Motor neuron (in vitro differentiated cells): ENCODE measurements at places on chromosomes 11 and 22. TPM values are rescaled to one million over a fixed set of nuclear protein-coding genes. Genes with fewer than 3 reads are reported as not detected.

DNA sequence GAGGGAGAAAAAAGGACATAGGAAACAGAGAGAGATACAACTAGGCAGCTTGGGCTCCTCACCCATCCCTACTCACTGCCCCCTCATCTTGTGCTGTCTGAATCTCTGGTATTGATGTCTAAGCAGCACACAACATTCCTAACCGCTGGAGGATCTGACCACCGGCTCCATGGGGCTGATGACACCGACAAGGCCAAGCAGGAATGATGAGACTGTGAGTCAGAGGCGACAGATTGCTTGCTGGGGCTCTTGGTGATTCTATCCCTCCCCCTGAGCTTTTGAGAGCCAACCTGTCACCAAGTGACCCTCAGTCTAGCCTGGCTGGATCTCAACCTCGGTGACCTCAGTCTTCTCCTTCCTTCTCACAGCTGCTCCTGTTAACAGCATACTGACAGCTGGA lies 13.8 kb downstream of the PAMR1 start:
- ATAC-seq: peak; percentile 92

DNA sequence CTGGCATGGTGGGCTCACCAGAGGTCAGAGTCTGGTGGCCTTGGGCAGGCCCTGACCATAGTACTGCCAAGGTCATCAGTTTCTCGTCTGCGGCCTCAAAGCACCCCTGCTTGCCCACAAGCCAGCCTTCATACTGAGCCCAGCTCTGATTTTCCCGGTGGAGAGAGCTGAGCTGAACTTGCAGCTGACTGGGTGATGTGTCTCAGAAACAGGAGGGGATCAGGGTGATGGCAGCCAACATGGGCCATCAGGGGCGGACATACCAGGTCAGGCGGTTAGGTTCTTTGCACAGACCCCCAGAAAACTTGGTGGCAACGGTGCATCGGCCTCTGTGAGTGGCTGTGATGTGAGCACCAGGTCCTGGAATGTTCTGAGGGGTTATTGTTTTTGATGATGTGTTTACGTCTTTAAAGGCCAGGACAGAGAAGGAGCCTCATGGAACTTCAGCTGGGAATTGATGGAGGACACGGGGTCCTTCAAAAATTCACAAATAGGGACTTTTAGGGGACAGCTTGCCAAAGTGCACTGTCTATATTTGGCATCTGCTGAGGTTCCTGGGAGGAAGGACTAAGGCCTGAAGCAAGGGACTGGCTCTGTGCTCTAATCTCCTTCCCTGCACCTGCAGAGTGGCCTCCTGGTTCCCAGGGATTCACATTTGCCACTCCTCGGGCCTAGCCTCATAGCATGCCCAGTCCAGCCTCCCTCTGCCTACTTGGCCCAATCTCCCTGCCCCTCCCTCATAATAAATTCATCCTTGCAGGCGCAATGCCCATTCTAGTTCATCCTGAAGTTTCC lies 131.2 kb downstream of the OSBP2 start:
- ATAC-seq: no peak

GRCh38 chr22:43434928-43435311 lies 23.1 kb downstream of the MPPED1 start:
- no peak for ATAC-seq

DNA sequence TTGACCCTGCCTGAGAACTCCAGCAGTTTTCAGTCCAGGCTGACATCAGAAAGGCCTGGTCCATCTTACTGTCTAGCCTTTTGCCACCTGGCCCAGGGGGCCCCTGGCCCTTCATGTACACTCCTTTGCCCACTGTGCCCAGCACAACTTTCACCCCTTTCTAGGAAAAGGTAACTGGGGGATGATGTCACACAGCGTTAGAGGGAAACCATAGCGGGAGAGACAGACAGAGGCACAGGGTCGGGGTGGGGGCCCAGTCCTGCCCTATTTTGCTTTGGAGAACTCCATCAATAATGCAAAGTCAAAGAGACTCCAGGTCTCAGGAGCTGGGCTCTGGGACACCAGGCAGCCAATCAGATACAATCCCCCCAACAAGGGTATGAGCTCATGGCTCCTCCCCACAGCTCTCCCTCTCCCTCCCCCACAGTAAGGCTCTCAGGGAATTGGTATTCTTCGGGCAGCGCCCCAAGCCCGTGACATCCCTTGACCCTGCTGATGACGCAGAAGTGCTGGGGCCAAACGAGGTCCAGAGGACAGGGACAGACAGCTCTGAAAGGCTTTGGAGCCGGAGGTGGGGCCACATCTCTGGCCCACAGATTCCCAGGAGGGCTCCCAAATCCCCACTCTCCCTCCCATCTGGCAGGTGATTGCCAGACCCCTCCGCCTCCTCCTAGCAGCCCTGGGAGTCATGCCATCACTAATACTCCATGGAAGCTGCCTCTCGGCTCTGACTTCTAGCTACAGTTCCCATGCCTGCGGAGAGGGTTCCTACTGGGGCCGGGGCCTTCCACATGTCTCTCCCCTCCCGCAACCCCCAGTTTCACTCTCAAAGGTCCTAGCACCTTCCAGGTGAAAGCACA lies 5.9 kb downstream of the USP2 start:
- ATAC-seq: peak; percentile 53

SAA2 gene
- total RNA-seq: 0.38 TPM in 1 of 2 replicates, not detected in the other

GRCh38 chr11:110050201-110050506 lies 43.0 kb upstream of the ZC3H12C start:
- no peak for ATAC-seq

GRCh38 chr11:116333001-116333535 lies 439.7 kb downstream of the BUD13 start:
- no peak for ATAC-seq

WBP2NL gene
- total RNA-seq: 0.37 TPM in 1 of 2 replicates, not detected in the other

DNA sequence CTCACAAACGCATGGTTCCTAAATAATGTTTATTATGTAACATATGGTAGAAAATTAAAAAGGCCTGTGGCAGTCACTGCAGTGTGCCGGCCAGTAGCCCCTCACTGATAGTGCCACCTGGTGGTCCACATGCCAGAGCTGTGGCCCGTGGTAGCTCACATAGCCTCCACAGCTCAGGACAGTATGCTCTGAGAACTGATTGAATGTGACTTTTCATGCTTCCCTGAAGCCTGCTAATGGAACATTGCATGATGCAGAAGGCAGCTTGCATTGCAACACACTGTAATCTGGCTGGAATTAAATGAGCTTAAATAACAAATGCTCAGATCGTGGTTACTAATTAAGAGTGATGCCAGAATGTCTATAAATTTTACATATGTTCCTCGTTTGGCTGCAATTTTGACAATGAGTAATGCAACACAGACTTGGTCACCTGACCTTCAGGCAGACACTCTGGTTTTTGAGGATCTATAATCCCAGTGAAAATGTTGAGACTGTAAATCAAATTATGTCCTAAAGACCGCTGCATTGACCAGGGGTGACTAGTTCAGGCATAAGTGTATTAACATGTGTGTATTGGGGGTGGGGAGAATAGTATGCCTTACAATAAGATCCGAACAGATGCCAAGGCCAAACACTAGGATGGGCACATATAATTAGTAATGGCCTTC lies 566.4 kb downstream of the METTL15 start:
- peak; percentile 93 for ATAC-seq

DNA sequence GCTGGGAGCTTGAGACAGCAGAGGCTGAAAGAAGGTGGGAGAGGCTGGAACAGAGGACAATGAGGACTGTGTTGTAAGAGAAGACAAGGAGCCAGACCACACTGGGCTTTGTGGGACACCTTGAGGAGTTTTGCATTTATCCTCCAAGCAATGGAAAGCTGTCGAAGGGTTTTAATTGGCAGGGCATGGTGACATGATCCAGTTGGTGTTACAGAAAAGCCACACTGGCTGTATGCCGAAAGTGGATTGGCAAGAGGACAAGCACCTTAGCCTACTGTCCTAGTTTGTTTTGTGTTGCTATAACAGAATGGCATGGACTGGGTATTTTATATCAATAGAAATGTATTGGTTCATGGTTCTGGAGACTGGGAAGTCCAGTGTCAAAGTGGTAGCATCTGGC lies 14.0 kb upstream of the APLNR start:
- no peak for ATAC-seq

OR5A1 gene
- 0.10 and 0.48 TPM in 2 replicates for total RNA-seq

DNA sequence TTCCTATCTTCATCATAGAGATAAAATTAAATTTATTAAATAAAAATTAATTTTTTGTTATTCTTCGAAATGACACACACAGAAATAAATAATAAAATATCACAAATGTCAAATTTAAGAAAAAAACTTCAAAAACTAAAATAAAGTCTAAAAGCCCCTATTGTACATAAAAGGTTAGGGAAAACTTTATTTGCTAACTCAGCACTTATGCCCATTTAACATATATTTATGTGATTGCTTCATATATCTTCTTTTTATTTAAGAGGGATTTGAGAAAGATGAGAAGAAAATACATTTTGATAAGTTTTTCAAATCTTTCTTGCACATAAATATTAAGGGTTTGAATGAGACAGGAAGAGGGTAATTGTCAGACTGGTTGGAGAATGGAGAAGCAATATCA lies 2350.4 kb upstream of the RAG2 start:
- no peak for ATAC-seq

EHF gene
- 67.4 and 69.5 TPM in 2 replicates for total RNA-seq

DNA sequence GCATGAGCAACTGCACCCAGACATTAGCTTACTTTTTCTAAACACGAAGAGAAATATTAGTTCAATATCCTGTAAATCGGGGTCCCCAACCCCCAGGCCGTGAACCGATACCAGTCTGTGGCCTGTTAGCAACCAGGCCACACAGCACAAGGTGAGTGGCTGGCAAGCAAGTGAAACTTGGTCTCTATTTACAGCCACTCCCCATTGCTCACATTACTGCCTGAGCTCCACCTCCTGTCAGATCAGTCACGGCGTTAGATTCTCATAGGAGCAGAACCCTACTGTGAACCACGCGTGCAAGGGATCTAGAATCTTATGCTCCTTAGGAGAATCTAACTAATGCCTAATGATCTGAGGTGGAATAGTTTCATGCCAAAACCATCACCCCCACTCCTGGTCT lies 27.8 kb upstream of the DEPDC7 start:
- no peak for ATAC-seq

DNA sequence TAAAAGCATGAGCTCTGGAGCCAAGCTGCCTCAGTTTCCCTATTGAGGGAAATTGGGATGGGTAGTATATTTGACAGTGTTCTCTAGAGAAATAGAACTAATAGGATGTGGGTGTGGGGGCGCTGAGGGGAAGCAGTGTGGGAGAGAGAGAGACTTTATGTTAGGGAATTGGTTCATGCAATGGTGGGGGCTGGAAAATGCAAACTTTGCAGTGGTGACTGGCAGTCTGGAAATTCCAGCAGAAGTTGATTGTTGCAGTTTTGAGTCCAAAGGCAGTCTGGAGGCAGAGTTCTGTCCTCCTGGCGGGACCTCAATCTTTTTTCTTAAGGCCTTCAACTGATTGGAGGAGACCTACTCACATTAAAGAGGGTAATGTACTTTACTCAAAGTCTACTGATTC lies 59.4 kb upstream of the SYT13 start:
- ATAC-seq: no peak

RABL2B gene
- 21.5 and 25.9 TPM in 2 replicates for total RNA-seq

DNA sequence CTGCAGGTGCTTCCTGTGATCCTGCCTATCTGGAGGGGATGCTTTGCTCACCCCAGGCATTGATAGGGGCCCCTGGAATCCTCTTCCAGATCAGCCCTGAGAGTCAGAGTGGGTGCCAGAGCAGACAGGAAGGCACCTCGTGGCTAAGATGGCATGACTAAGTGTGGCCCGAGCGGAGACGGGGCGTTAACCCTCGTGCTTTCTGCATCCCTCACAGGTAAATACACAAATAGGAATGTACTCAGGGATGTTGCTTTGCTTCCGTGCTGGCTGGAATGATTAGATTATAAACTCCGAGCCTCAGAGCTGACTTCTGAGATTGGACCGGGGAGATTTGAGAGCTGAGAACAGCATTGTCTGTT lies 312.7 kb upstream of the B3GAT1 start:
- ATAC-seq: no peak

DNA sequence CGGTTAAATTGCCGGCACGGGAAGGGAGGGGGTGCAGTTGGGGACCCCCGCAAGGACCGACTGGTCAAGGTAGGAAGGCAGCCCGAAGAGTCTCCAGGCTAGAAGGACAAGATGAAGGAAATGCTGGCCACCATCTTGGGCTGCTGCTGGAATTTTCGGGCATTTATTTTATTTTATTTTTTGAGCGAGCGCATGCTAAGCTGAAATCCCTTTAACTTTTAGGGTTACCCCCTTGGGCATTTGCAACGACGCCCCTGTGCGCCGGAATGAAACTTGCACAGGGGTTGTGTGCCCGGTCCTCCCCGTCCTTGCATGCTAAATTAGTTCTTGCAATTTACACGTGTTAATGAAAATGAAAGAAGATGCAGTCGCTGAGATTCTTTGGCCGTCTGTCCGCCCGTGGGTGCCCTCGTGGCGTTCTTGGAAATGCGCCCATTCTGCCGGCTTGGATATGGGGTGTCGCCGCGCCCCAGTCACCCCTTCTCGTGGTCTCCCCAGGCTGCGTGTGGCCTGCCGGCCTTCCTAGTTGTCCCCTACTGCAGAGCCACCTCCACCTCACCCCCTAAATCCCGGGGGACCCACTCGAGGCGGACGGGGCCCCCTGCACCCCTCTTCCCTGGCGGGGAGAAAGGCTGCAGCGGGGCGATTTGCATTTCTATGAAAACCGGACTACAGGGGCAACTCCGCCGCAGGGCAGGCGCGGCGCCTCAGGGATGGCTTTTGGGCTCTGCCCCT lies 529 bp upstream of the CCND1 start:
- no peak for ATAC-seq

MRGPRE gene
- total RNA-seq: 0.44 and 0.85 TPM in 2 replicates

DNA sequence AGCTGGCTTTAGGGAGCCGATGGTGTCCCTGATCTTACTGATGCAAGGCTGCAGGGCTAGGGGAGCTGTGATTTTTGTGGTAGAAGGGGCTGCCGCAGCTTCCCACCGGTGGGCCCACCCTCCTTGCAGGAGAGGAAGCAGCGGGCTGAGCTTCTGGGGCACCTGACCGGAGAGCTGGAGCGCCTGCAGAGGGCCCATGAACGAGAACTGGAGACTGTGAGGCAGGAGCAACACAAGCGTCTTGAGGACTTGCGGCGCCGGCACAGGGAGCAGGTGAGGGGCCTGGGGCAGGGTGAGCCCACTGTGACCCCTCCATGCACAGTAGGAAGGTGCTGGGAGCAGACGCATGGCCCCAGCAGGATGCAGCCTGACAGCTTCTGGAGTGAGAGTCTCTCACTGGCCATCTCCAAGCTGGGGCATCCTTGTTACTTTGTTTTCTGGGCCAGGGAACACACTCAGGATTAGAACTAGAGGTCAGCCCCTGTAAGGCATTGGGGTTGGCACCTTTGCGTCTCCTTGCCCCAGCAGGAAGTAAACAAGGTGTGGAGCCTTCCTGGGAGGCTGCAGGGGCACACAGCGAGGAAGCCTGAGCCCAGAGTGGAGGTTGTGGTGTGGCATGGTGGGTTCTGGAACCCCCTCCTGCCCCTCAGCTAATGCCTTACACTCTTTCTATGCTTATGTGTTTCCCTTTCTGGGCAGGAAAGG lies 66.7 kb downstream of the CEP164 start:
- no peak for ATAC-seq

FAM118B gene
- total RNA-seq: 22.4 and 26.5 TPM in 2 replicates

DNA sequence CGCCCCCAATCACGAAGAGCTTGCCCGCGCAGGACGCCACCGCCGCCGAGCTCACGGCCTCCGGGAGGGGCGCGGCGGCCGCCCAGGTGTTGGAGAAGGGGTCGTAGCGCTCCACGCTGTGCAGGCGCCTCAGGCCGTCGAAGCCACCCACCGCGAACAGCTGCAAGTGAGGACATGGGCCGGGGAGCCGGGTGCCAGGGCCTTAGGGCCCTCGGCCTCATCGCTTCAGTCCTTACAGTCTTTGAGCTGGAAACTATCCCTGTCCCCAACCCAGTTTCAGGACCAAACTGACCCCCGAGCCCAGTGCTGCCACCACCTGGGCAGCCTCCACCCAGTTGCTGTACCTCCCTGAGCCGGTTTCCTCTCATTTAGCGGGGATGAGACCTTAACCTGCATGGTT lies 7.6 kb downstream of the KLHL35 start:
- ATAC-seq: no peak

ASPHD2 gene
- 6.1 and 6.3 TPM in 2 replicates for total RNA-seq
